Bronchus fibroblast of lung (primary cell): ENCODE measurements at places on chromosomes 13 and 19. TPM values are rescaled to one million over a fixed set of nuclear protein-coding genes. Genes with fewer than 3 reads are reported as not detected.

The CEACAM8 gene
- not detected in 2 replicates for total RNA-seq

The ZNF296 gene
- total RNA-seq, result 0.17 and 0.45 TPM in 2 replicates

The APLP1 gene
- total RNA-seq, result 2.4 and 5.9 TPM in 2 replicates

The SULT2B1 gene
- 0.15 TPM in 1 of 2 replicates, not detected in the other for total RNA-seq

The ZNF571 gene
- 1.2 TPM in 2 replicates for total RNA-seq

The PRSS57 gene
- total RNA-seq, result not detected in 2 replicates

The KLK11 gene
- not detected in 2 replicates for total RNA-seq

The ELSPBP1 gene
- total RNA-seq, result not detected in 2 replicates

The TLE2 gene
- 0.45 and 2.5 TPM in 2 replicates for total RNA-seq

The LMTK3 gene
- under 0.01 and 0.17 TPM in 2 replicates for total RNA-seq

The PINLYP gene
- total RNA-seq, result 6.2 and 7.3 TPM in 2 replicates

The PCSK4 gene
- total RNA-seq, result 1.2 and 1.6 TPM in 2 replicates
